ENCODE measurements at places on chromosomes 5 and 9.

- no peak for DNase-seq
These were observed 186.8 kb upstream of the SLC27A6 start for GRCh38 chr5:128778474-128778873.

- DNase-seq: no peak
These were observed 16.4 kb downstream of the LRRC8A start for GRCh38 chr9:128898382-128898781.

DNA sequence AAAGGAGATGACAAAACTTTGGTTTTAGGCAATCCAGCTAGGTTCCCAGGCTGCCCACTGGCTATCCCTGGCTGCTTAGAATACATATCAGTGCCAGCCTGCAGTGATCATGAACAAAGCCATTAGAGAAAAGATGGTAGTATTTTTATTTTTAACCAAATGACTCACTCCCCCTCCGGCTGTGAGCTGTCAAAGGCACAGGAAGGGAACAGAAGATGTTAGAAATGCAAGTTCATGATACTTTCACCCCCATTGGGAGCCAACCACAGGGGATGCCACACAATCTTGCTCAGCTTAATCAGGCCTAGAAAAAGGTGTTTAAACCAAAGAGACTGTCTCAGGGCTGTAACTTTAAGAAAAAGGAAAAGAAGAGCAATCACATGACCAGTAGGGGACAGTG, 70.3 kb upstream of the ASTN2 start:
- no peak for DNase-seq

- no peak for DNase-seq
These were observed 116.1 kb upstream of the TNC start for GRCh38 chr9:115234094-115234493.

DNA sequence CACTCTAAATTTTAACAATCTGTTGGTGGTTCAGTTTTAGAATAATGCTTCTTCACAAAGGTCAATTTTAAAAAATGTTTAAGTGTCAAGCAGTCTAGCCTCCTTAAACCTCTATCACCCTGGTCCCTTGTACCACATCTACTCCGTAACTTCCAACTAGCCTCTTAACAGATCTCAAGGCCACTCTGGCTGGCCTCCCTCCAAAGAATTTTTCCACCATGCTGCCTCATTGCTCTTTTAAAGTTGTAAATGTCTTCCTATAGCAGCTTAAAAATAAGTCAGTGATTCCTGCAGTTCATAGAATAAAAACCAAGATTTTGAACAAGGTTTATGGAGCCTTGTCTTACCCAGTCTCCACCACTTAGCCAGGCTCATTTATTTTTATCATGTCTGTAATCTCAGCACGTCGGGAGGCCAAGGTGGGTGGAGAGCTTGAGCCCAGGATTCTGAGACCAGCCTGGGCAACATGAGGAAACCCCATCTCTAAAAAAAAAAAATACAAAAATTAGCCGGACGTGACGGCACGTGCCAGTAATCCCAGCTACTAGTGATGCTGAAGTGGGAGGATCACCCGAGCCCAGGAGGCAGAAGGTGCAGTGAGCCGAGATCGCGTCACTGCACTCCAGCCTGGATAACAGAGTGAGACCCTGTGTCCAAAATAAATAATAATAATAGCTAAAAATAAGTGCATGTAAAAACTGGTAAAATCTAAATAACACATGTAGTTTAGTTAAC, 924.9 kb upstream of the DMAC1 start:
- no peak for DNase-seq

- no peak for DNase-seq
These were observed 335.4 kb downstream of the MSX2 start for GRCh38 chr5:175059687-175060211.

GRCh38 chr5:94562327-94562971, 56.0 kb downstream of the KIAA0825 start:
- DNase-seq: no peak

- no peak for DNase-seq
These were observed 179.4 kb downstream of the PPP2R2B start for GRCh38 chr5:146699138-146699537.

- DNase-seq: no peak
These were observed 46.4 kb downstream of the CAST start for GRCh38 chr5:96708600-96708999.

GRCh38 chr9:22970434-22970975, 523.9 kb downstream of the DMRTA1 start:
- no peak for DNase-seq

DNA sequence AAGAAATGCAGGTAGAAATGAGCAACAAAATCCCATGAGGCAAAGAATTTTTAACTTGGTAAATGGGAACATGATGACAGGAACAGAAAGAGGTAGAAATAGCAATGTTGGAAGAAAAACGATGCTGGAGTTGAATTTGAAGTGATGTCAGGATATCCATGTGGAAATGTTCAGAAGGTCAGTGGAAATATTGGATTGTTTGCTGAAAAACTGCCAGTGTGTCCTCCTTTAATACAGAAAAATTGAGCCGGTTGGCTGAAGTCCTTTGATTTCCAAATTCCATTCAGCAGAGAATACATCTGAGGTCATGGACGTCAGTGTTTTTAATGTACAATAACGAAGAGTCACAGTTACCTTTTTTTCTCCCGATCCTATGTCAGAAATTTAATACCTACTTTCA, 110.0 kb upstream of the DMAC1 start:
- DNase-seq: no peak

DNA sequence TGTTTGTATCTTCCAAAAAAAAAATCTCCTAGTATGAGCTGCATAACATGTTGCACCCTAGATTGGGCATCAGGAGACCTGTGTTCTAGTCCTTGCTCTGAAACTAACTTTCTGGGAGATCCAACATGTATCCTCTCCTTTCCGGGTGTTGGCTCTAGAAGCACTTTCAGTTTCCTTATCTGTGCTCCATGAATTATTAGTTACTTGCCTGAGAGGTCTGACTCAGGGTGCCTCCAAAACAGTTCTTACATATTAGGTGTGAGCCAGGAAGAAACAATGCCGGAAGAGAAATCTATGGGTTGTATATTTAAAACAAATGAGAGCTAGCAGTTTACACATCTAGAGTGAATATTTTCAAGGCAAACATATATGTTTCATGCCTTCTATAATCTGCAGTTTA, 36.7 kb upstream of the SLC36A2 start:
- DNase-seq: no peak

- DNase-seq: no peak
These were observed 309.3 kb downstream of the DOCK8 start for GRCh38 chr9:524008-524407.

- DNase-seq: no peak
These were observed 38.1 kb upstream of the FCN1 start for GRCh38 chr9:134955801-134956200.

DNA sequence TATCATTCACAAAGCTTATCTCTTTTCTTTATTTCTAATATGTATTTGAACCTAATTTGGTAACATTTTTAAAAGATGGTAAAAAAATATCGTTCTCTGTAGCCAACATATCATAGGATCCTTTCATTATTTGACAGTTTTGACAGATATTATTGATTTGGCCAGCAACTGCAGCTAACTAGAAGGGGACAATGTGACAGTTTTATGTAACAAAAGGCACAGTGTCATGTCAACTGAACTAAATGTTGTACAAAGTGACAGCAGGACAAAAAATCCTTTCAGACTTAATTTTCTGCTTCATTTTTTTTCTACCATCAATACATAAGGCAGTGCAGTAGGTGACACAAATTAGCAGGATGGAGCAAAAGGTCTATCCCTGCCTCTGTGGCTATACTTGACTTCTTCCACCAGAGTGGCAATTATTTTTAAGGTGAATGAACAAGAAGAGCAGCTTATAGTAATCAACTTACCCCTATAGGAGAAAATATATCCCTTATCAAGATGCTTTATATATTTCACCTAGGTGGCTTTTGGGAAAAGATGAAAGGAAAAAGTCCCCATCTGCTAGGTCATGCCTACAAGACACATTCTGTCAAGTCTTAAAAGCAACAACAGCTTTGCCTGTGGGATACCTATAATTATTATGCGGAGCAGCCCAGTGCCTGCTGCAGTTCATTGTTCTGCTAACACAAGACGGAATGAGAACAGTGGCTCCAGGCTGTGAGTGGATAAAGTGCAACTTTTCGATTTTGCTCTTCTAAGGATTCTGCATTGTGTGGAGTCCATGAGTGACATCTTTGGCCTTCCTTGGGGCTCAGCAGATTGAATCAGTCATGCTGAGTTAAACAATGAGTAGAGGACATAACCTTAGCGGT, 694.9 kb downstream of the ISL1 start:
- no peak for DNase-seq

- no peak for DNase-seq
These were observed 4.1 kb downstream of the DNAJB5 start for GRCh38 chr9:34993502-34994259.

DNA sequence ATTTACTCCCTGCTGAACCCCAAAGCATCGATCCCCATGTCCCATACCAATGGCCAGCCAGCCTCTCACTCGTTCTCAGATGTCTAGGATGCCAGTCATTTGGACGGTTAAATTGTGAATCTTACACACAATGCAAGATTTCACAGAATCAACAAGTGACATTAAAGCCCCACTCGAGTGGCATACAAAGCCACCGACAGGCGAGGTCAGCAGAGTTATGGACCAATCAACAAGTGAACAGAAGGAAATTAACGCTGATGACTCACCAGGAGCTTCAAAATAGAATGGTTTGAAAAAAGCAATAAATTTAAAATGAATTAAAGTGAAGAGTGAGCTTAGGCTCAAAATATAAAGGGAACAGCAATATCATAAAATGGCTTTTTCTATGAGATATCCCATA, 8.2 kb upstream of the RUFY1 start:
- no peak for DNase-seq

GRCh38 chr5:159582756-159583541, 252.7 kb upstream of the IL12B start:
- no peak for DNase-seq

GRCh38 chr9:124686918-124687317, 84.2 kb downstream of the NR6A1 start:
- DNase-seq: no peak

DNA sequence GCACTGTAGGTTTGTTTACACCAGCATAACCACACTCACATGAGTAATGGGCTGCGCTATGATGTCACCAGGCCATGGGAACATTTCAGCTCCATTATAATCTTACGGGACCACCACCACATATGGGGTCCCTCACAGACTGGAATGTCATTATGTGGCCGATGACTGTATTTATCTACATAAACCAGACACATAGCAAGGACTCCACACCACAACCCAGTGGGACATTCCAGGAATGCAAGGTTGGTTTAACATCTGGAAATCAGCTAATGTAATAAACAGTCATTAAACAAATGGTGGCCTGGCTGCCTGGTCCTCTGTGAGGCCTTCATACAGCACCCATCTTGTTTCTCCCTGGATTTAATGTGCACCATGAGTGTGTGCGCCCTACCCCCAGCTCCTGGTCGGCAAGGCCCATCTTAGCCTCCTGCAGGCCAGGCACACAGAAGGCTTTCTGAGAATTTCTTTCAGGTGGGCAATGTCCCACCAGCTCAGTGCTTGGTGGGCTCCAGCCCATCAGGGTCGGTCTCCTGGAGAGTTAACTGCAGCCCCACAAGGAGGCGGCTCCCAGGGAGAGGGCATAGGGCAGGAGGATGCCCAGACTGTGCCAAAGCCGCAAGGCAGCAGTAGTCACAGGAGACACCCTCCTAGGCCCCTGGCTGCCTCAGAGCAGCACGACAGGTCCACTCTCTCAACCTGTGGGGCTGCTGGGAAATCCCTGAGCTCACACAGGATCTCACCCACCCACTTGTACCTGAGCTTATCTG, 35.9 kb upstream of the SARDH start:
- no peak for DNase-seq

All from T follicular helper cell (primary cell).